ENCODE measurements at places on chromosomes 3 and 15.

GRCh38 chr15:40594429-40594836, 384 bp downstream of the KNL1 start:
- peak; percentile 80 for DNase-seq

DNA sequence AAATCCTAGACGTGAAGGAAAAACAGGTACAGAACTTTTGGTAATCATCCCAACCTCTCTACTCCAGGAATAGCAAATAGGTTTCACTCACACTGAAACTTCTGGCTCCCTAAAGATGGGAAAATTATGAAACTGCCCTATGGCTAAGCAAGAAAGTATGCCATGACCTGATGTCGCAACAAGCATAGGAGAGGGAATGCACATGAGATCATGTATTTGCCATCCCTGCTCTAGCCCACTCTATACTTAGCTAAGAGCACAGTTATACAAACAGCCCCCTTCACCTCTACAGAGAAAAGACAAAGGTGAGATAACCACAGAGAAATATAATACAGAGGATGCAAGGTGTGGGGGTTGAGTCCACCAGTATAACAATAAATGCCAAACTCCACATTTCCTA, 102.7 kb downstream of the TBC1D5 start:
- DNase-seq = no peak

DNA sequence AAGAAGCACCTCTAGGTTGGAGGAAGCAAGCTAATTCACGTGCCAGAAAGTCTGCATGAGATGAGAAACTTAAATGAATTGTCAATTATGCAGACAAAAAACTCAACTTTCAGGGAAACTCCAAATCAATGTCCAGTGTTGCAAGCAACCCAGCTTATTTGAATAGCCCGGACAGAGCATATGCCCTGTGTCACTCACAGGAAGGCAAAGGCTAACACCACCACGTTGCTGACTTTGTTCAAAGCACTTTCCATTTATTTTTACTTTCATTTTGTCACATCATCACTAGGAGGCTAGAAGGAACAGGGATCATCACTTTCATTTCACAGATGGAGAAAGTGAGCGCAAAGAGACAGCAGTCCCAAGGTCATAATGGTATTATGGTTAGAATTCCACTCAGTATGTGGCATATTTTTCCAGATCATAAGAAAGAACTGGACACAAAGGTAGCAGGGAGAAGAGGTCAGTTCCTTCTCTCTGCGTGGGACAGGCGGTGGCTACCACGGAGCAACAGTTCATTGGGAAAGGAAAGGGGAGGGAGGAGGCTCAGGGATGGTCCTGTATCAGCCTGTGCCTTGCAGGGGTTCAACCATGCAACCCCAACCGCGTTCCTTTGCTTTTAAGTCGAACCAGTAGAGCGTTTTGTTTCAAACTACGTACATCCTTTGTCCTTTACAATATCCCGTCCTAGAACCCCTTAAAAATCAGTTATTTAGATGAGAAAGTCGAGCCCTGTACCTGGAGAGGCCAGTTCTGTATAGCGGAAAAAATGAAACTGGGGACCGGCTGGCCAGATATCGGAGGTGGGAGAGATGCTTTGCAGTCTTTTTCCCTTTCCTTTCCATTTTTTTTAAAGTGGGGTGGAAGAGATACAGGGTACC, 1.1 kb downstream of the HEG1 start:
- peak; percentile 61 for DNase-seq

DNA sequence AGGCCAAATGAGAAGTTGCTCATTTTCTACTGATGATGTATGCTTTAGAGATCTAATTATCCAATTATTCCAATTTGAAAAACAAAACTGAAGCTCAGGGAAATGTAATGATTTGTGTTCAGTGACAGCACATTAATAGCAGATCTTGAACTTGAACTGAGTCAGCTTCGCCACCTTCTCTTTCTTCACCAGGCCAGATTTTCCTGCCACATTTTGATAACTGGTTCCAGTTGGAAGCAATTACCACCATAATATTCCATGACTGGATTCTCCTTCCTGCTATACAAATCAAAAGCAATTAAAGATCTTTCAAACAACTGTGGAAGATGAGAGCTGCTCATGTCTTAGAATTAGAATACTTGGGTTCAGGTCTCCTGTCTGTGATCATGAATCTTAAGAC, 334.1 kb downstream of the RBMS3 start:
- DNase-seq = no peak

DNA sequence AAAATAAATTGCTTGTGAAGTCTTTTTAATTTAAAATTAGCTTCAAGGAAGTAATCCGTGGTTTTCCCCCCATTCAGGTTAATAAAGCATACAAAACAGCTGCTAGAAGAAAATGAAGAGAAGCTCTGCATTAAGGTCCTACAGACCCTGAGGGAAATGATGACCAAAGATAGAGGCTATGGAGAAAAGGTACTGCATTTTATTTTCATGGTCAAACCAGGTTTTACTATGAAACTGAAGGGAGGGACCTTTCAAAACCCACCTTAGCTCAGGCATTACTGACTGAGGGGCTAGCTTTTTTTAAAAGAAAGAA, 218.5 kb downstream of the ITPR1 start:
- no peak for DNase-seq

- no peak for DNase-seq
These were observed 8.8 kb downstream of the RPL39L start for GRCh38 chr3:187130346-187131066.

- no peak for DNase-seq
These were observed 157.0 kb downstream of the GABRG3 start for GRCh38 chr15:27127815-27128570.

DNA sequence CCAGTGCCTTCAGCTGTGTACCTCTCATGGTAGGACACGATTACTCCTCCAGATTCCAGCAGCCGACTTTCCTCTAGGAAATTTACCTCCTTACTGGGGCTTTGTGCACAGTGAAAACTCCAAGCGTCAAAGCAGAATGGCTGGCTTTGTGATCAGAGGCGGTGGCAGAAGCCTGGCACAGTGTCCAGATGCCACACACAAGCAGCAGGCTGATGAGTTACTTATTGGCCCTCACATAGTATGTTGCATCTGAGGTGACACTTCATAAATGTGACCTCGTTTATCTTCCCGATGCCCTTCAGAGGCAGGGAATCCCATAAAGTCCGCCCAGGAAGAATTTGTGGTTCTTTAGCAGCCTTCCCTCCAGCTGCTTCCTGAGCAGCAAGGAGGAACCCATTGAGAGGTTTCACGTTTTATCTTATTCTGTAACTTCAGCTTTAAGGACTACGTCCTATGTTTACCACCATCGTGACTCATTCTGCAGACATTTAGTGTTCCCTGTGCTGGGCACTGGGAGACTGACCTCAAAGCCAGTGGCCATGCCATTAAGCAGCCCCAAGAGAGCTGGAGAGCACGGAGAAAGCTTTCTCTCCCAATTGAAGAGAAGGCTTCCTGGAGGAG, 107.1 kb upstream of the C15orf61 start:
- DNase-seq = no peak

GRCh38 chr3:98903099-98903498, 1.6 kb upstream of the DCBLD2 start:
- no peak for DNase-seq

GRCh38 chr3:20125289-20125688, 60.7 kb downstream of the SGO1 start:
- no peak for DNase-seq

- no peak for DNase-seq
These were observed 62.2 kb downstream of the UMPS start for GRCh38 chr3:124792341-124793040.

DNA sequence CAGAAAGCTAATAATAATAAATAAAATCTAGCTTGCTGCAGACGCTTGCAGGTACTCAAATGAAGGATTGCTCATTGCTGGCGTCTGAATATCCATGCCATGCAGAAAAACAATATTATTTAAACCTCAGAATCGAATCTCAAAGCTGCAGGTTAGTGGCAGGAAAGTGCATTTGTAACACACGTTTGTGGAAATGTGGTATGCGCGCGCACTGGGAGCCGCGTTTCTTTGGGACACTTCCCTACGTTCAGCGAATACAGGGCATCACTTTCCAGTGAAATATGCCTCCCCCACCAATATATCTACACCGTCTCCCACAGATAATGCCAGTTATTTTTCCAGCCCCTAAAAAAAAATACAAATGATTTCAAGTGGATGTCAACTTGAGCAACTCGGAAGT, 37.1 kb downstream of the ZIC4 start:
- no peak for DNase-seq

DNA sequence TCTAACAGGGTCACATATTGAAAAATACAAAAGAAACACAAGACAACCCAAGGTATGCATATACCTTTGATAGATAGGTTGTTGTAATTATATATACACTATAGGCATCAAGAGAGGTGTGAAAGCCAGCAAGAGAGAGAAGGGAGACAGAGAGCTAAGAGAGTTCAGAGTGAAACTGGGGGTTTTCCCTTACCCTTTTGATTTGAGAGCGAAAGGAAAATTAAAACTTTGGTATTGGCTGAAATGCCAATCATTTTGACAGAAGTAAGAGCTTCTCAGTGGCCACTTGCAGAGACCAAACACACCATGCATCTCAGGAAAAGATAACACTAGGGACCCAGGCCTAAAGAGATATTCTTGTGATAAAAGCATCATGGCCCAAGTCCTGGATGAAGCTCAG, 183.6 kb downstream of the SHOX2 start:
- DNase-seq = no peak

DNA sequence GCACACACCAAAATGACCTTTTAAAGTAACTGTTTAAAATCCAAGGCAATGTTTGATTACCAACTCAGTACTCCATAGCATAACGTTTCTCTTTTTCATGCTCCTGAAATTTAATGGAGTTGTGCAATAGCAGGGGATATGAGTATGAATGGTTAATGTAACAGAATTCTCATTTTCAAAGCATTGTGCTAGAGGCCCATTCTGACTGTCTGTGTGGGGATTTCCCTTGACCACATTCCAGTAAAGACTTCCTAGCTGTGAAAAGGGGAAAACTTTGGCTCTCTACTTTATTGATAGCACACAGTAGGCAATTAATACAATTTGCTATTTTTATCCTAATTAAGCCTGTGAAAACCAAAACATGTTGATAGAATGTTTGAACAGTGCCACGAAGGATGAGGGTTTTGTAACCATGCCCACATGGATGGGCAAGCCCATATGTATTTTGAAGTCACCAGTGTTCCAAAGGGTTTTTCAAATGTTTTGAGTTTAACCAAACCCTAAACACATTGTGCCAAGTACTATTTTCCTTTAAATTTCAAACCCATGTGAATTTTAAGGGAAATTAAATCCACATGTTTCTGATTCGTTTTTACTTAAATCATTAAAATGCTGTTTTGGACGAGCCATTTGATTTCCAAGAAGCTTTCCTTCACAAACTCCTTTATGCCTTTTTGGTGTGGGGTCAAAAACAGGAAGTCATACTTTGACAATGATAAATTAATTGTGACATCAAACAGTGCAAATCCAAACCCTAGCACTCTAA, 261.2 kb downstream of the SHOX2 start:
- DNase-seq = no peak

- DNase-seq = no peak
These were observed 30.6 kb downstream of the EPHA3 start for GRCh38 chr3:89138048-89138447.

- peak; percentile 63 for DNase-seq
These were observed 134.4 kb downstream of the TMCO5A start for GRCh38 chr15:38068626-38069391.

- DNase-seq = peak; percentile 89
These were observed 32.4 kb upstream of the ALDH1L1 start for GRCh38 chr3:126212620-126213378.

DNA sequence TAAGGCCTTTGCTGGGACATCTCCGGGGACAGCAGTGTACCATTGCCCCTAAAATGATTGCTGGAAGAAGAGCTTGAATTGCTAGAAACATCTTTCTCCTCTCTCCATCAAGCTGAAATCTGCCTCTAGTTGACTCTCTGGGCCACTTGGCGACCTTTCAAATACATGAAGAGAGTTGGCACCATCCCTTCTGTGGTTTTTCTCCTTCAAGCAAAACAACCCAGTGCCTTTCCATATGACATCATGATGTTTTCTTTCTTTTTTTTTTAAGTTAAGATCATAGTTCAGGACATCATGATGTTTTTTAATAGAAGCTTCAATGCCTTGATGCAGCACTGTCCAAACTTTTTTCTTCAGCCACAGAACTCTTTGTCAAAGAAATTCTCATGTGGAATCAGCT, 144.0 kb upstream of the PTPRG start:
- DNase-seq = no peak

DNA sequence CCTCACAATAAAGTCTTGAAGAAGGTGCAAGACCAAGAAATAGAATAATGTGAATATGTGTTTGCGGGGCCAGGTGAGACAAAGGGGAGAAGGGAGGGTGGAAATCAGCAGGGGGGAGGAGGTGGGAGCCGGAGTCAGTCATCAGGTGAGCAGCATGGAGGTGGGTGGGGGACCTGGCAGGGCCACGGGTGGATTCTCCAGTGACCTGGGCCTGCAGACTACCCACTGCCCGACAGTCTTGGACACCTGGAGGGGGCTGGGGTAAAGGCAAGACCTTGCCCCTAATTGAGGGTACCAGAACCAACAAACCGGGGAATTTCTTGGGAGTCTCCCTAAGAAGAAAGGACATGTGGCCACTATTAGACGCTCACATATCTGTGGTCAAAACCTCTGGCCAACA, 95.8 kb downstream of the CHSY1 start:
- no peak for DNase-seq

- peak; percentile 33 for DNase-seq
These were observed 74.7 kb downstream of the SPATA16 start for GRCh38 chr3:173066044-173067004.

- DNase-seq = no peak
These were observed 61.9 kb downstream of the ATP2B2 start for GRCh38 chr3:10443272-10444109.

DNA sequence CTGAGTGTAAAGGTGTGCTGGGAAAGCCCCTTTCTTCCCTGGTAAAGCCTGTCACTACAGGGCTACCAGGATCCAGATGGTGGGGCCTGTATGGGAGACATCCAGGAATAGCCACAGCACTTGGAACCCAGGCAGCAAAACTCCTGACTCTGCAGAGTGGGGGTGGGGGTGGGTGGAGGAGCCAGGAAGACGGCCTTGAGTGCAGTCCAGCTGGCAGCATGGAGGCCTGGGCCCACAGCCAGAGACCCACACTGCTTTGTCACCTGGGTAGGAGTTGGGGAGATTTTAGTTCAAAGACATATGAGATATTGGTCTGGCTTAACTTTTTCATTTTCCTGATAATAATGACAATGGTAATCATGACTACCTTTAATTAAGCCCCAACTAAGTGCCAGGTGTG, 116.7 kb upstream of the MRPS22 start:
- no peak for DNase-seq

- no peak for DNase-seq
These were observed 239.0 kb upstream of the LRTM1 start for GRCh38 chr3:55166576-55167555.

GRCh38 chr3:167930453-167930852, 165.3 kb downstream of the GOLIM4 start:
- no peak for DNase-seq

DNA sequence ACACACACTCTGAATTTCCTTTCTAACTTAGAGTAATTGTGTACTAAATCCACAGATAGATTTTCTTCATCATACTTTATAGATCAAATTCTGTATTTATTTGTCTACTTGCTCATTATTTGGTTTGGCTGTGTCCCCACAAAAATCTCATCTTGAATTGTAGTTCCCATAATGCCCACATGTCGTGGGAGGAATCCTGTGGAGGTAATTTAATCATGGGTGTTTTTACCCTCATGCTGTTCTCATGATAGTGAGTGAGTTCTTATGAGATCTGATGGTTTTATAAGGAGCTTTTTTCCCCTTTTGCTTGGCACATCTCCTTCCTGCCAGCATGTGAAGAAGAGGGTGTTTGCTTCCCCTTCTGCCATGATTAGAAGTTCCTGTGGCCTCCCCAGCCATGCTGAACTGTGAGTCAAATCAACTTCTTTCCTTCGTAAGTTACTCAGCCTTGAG, 198.3 kb upstream of the TGFBR2 start:
- no peak for DNase-seq

- peak; percentile 6 for DNase-seq
These were observed 103.6 kb upstream of the THSD4 start for GRCh38 chr15:71011503-71012155.

All from SK-N-SH (cell line).